IMR-90 (cell line): ENCODE measurements at places on chromosomes 5 and 9. TPM values are rescaled to one million over a fixed set of nuclear protein-coding genes. Genes with fewer than 3 reads are reported as not detected.

The TICAM2 gene
- polyA plus RNA-seq: 2.9 and 3.4 TPM in 2 replicates

The NUP214 gene
- 13.3 and 13.4 TPM in 2 replicates for polyA plus RNA-seq

DNA sequence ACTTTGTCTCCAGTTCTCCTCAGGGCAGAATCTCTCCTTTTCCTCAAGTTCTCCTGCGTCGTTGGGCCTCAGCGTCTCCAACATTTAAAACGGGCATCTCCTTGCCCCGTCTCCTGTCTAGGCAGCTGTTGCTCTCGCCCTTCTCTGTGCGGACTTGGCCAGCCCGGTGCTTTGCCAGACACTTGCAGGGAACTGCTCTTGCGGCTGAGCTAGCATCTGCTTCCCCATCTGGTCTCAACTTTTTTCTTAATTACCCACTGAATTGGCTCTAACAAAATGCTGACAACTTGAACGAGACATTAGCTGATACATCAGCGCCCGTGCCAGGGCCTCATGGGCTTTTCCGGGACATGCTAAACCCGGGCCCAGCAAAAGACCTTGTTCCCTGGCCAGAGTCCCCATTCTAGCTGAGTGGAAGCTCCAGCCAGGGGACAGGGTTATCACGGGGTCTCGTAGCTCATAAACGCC is 25.1 kb downstream of the ZNF618 start:
- DNase-seq: no peak

- DNase-seq: no peak
Measured at GRCh38 chr9:38342096-38342495, 50.4 kb upstream of the ALDH1B1 start.

GRCh38 chr5:142870532-142871362 is 100.6 kb downstream of the ARHGAP26 start:
- DNase-seq: no peak

DNA sequence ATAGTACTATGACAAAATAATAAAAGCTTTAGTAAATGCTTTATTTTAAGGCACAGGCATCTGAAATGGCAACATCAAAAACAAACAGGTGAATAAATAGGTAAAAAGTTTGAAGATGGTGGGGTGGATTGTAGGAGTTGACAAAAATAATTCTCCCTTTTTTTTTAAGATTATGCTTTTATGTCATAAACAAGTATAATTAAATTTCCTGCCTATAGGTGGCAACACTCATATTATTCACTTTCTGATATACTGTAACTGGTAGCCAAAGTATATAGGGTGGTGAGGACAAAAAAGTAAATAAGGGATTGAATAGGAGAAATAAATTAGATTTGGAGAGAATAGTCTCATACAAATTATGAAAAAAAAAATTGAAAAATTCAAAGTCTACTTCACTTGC is 120.0 kb upstream of the ACOT12 start:
- DNase-seq: peak; percentile 10

DNA sequence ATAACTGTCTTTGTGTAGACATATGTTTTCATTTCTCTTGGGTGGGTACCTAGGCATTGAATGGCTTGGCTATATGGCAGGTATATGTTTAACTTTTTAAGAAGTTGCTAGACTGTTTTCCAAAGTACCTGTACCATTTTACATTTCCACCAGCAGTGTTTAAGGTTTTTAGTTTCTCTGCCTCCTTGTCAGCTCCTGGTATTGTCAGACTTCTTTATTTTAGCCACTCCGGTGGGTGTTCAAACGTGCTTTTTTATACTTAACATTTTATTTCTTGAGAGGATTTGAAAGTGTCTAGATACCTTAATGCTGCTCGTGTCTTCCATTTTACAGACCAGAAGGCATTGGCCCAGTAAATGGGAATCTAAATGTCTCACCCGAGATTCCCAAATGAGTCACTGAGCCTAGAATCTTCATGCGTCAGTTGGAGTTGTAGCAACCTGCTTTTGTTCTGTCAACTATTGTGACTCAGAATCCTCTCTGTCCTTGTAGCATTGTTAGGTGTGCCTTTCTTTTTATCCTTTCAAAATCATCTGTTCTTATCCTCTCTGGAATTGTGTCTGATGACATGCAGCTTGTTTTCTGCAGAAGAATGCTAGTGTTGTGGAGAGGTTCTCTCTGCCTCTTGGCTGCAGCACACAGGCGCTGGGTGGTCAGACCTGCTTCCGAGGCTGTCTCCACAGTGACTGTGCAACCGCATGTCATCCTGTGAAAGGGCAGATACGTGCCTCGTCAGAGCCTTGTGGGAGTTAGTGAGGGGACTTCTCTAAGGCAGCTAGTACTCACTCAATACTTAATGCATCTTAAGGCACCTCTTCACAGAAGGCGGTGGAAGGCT is 291.8 kb downstream of the AOPEP start:
- DNase-seq: peak; percentile 97

DNA sequence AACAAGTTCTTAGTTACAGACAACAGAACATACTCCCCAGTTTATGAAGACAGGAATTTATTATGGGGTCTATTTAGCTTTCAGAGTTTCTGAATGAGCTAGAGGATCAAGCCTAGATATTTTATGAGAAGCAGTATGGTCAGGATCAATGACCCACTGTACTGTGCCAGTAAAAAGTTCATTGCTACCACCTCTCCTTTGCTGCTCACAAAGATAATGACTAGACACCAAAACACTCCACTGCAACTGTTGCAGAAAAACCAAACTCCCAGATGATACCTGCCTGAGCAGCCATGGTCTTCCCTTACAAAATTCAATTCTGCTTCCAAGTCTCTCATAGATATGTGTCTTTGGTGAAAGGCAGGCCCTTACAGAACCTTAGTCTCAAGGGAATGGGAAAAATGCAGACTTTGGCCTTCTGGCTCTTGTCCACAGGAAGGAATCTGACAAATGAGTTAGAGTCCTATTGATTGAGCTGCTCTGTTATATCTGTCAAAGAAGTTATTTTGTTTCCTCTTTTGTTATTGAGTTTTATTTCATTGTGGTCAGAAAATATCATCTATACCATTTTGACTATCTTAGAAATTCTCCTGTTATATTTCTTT is 74.7 kb upstream of the RASGRF2 start:
- no peak for DNase-seq

GRCh38 chr5:10102706-10103497 is 146.8 kb downstream of the ATPSCKMT start:
- DNase-seq: no peak

DNA sequence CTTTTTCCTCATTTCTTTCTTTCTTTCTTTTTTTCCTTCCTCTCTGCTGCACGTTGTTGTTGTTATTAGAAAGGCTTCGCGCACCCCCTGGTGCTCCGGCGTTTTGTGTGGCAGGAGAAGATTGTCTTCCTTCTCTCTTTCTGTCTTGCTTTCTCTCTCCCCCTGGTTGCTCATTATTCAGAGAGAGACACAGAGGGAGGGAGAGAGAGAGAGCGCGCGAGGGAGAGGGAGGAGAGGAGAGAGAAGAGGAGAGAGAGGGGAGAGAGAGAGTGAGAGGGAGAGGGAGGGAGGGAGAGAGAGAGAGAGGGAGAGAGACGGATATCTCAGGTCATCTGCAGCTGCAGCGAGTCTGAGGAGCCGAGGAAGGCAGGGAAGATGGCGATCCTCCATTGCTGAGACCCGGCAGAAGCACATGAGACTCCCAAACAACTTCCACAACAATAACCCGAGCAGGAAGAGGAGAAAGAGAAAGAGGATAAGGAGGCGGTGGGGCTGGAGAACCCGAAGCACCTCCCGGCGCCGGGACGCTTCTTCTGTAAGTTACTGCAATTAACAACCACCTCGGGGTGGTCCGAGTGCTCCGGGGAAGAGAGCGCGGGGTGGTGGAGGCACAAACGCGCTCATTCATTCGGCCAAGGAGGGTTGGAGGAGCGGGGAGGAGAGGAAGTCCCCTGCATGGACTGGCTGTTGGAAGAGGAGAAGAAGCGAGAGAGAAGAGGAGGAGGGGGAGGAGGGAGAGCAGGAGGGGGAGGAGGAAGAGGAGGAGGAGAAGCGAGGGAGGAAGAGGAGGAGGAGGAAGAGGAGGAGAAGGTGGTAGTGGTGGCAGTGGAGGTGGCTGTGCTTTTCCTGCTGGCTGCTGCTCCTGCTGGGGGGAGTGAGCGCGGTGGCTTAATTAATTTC is at the start of gene ZNF462:
ZNF462 (plus strand) TSS at position 346 of the 900 bp plus-strand sequence. CDS start 60,218 bp downstream, outside the sequence.
- DNase-seq: peak; percentile 79

DNA sequence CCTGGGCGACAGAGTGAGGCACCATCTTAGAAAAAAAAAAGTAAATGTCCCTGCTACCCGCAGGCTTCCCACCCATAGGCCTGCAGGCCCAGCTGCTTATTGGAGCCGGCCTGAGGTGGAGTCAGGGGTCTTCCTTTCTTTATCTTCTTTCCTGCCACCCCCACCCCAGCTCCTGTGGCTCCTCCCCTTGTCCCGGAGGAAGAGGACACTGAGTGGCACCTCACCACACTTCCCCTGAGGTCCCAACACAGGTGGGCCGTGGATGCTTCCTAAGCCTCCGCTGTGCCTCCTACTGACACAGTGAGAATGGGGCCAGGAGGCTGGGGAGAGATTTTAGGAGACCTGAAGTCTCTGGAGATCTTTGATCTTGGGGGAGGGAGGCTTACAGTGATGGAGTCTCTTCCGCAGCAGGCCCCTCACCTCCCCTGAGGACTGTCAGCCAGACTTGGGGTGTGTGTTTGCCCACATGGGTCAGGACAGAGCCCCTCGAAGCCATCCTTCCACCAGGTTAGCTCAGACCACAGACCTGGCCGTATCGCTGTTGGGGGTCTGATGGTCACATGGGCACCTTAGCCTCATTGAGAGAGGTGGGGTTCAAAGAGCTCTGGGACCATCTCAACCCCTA is 135.4 kb upstream of the IER5L start:
- no peak for DNase-seq

DNA sequence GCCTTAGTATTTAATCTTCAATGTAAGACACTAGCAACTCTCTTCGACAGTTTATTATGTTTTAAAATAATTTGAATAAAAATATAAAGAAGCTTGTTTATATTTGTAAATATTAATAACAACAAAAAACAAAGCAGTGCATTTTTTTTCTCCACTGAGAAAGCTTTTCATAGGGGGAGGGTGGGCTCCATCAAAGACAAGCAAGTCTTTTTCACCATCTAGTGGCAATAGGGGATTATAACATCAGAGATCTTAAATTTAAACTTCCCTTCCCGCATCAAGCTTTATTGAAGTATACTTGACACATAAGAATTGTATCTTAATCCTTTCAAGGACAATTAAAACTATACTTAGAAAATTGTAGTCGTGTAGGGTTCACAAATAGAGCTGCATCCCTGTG is 9.3 kb upstream of the OR13F1 start:
- DNase-seq: no peak
